ENCODE measurements at places on chromosomes 16 and 17.

DNA sequence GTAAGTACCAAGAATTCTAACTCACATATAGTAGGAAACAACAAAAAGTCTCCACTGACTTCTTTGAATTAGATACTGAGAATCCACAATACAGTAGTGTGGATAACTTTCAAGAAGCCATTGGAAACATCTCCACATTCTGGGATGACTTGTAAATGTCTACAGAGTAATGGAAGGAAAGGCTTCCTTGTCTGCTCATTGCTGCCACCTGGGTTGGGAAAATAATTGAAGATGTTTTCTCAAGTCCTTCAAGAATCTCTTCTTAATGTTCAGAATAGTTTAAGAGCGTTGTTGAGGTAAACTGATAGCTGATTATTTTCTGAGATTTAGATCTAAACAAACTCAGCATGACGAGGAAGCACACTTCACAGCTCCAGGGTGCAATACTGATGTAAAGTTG is 14.0 kb downstream of the CPSF4L start:
- no peak for DNase-seq

- no peak for DNase-seq
These were observed 646 bp downstream of the HIC1 start for GRCh38 chr17:2055292-2056205.

GRCh38 chr17:79986411-79987186 is 49.1 kb downstream of the TBC1D16 start:
- no peak for DNase-seq

DNA sequence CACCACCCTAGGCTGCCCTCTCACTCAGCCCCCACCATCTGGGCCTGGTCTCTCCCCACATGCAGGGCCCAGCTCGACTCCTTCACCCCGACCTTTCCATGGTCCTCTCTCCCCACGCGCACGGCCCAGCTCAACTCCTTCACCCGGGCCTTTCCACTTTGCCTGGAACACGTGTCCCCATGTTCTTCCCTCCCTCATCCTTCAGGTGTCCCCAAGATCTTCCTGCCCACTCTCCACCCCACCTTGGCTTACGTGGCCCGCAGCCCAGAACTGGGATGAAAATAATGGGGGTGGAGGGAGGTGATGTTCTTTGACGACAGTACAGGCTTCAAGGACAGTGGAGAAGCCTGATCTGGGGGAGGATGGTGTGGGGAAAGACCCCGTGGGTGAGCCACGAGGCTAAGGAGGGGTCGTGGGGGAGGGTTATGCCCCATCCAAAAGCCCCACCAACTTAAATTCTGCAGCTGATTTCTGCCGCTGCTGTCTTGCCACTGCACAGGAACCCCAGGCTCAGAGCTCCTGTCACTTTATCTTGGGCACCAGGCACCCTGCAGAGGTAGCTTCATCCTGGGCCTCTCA is 9.9 kb upstream of the MEAK7 start:
- DNase-seq, result no peak

DNA sequence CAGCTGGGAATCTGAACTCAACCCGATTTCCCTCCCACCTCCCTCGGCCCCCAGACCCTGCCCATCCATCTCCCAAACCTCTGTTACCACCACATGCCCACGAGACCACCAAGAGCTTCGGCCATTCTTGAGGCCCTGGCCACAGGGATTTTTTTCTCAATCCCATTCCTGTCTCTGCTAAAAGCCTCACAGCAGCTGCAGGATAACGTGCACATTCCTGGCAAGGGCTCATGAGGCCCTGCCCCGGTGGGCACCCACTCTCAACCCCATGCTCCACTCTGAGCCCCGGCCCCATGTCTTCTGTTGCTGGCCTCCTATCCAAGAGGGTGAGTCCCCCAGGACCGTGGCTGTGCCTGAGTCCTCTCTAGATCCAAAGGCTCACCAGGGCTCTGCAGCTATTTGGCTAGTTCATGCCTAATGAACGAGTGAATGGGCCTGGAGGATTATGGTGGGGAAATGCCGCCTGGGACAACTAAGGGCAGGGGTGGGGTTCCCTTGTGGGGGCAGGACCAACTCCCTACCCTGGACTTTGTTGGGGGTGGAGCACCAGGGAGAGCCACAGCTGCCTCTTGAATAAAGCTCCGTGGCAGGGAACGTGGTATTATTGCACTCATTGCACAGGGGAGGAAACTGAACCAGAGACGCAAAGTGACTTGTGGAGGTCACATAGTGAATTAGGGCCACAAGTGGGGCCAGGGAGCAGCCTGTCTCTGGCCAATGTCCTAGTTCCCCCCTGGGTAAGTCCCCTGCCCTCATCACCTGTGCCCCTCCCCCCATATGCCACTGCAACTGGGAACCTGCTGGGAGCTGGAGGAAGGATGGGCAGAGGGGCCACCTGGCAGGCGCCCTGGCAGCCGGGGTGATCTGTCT is 113.8 kb upstream of the SMURF2 start:
- no peak for DNase-seq
